CD4-positive, CD25-positive, alpha-beta regulatory T cell (primary cell): ENCODE measurements at places on chromosomes 5 and 9.

DNA sequence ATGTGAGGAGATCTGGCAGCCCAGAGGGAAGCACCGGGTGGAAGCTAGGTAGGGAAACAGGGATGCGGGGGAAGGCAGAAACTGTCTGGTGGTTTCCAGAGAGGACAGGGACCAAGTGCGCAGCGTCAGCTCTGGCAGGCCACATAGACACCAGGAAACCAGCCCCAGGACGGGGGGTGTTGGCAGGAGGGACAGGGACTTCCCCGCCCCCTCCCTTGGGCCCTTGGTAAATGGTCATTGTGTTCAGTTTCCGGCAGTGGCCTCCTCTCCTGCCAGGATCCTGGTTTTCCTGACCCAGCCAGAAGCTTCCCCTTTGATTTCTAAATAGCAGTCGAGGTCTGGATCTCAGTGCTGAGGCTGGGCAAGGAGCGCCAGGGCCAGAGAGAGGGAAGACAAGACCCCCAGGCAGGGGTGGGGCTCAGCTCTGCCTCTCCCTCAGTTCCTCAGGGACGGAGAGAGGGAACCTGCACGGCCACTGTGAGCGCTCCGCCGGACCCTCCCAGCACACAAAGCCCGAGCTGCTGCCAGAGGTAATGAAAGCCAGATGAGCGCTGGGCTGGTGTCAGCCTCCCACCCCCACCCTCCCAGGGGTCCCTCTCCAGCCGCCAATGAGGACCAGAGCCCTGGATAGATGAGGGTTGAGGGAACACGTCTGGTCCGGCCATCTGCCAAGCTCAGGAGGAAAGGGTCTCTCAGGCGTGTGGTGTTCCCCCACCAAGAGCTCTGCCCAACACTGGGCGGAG lies 1.8 kb downstream of the RALGDS start:
- DNase-seq: no peak

DNA sequence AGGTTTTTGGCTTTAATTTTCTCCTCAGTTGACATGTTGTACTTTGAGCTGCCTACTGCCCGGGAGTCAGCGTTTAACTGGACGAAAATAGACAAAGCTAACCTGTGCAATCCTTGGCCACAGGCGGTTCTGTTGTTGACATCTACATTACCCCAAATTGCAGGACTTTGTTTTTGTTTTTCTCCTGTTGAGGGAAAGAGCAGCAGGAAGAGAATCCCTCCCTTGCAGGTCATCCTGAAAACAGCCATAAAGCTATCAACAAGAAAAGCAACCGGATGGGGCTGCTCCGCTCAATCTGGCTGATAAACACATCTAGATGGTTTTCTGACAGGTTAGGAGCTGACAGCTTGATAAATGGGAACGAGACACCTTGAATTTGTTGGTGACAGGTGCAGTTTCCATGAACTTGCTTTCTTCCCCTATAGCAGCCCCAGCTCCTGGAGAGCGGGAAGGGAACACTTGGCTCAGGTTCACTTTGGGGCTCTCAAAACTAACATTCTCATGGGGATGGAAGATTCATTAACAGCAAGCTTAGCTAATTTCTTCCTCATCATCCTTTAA lies 331.5 kb downstream of the SLIT3 start:
- DNase-seq: no peak

DNA sequence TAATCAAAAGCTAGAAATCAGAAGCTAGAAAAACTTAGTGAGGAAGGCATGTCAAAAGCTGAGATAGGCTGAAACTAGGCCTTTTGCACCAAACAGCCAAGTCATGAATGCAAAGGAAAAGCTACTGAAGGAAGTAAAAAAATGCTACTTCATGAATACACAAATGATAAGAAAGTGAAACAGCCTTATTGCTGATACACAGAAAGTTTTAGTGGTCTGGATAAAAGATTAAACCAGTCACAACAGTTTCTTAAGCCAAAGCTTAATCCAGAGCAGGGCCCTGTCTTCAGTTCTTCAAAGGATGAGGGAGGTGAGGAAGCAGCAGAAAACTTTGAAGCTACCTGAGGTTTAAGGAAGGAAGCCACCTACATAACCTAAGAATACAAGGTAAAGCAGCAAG lies 102.5 kb upstream of the SH3GL2 start:
- DNase-seq: no peak

GRCh38 chr5:77935506-77936364 lies 159.6 kb upstream of the TBCA start:
- no peak for DNase-seq

DNA sequence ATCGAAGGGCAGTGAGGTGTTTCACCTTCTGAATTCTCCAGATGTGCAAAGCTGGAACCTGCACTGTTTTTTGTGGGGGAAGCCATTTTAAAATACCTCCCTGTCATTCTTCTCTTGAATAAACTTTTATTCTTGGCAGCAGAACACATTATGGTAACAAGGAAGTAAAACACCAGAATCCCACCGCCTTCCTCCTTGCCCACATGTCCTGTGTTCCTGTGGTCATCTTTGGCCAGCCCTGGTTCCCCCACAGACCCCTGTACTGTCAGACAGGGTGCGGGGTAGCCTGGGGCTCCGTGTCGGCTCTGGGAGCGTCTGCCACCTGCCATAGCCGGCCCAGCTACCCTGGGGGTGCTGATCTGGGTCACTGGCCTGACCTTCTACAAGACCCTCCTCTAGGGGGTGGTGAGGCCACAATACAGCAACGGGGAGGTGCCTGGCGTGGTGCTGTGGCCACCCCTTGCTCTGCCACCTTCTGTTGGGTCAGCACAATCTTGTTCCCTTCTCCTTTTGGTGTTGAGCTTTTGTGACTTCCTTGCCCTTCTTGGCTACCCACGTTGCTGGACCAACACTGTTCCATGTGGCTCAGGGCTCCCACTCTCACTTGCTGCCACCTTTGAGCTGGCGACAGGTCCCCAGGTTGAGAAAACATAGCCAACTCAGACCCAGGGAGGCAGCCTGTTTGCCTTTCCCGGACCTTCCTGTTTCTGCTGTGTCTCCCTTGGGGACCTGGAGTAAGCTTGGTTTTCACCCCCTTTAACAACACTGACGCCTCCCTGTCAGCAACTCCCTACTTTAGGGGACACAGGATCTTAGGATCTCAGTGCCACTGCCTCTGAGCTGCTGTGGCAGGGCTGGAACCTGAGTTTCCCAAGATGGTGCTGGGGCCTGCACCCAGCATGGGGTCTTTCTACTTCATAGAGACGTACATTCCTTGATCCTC lies 4.8 kb downstream of the WNK2 start:
- no peak for DNase-seq

- DNase-seq: no peak
These were observed 149.4 kb downstream of the CD180 start for GRCh38 chr5:67047160-67047559.

DNA sequence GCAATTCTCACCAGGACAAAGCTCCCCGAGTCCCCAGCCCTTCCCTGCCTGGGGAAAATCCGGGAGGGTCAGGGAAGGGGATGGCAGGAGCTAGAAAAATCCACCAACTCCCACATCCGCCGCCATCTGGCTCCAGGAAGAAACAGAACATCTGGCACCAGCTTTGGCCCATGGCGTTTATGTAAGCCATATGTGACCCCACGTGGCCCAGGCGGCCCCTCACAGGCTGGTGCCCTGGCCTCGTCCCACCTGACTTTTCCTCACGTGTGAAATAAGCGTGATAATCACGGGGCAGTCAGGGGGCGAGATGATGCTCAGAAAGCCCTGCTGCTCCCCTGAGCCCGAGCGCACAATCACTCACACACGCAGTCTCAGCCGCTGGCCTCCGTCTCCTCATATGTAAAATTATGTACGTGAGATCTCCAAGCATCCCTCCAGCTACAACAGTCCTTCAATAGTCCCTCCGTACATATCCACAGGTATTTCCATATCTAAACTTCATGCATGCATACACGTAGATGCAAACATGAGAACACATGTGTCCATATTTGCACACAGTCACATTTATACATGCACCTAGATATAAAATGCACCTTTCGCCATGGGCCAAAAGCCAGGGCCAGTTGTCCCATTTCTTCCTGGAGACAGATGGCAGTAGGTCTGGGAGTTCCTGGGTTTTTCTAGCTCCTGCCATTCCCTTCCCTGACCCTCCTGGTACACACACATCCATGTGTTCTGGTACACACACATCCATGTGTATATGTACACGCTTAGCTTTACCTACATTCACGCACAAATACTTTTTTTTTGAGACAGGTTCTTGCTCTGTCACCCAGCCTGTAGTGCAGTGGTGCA lies 28.9 kb downstream of the PLPP7 start:
- DNase-seq: no peak

- DNase-seq: no peak
These were observed 198.1 kb downstream of the LURAP1L start for GRCh38 chr9:12972608-12973589.

- DNase-seq: no peak
These were observed 8.7 kb downstream of the GALNT10 start for GRCh38 chr5:154199263-154199662.

DNA sequence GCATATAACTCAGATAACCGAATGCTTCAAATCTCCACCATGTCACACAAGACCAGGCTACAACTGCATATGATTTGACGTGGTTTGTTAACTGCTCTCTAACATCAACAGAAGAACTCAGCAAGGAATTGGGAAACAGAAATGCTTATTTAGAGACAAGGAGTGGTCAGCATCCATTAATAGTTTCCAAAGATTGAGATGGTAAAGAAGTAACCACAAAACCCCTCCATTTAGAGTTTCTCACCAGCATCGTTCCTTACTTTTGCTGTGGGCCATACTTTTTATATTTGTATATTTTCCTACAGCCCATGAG lies 25.2 kb downstream of the DPYSL3 start:
- no peak for DNase-seq

DNA sequence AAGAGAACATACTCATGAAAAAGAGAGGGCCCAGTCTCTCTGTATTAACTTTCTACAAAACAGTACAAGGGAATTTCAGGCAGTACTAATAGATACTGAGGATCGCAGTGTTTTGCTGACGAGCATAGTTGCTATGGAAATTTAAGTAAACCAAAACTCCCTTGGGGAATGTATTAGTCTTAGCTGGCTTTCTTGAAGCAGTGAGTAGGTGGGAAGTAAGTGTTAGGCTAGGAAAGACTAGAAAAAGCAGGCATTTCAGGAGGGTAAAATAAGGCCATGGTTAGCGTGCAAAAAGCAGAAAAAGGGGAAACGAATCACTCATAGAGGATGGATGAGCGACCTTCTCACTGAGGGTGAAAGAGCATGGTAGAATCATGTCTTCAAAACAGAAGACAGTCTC lies 84.3 kb upstream of the ACTBL2 start:
- no peak for DNase-seq

GRCh38 chr9:69527454-69527853 lies 144.7 kb downstream of the APBA1 start:
- DNase-seq: no peak

- no peak for DNase-seq
These were observed 17.2 kb downstream of the FBXW11 start for GRCh38 chr5:171989276-171989675.

GRCh38 chr5:67475489-67475888 lies 278.9 kb upstream of the CD180 start:
- DNase-seq: no peak

- no peak for DNase-seq
These were observed 114.8 kb upstream of the ALDH1B1 start for GRCh38 chr9:38277601-38278200.

- DNase-seq: no peak
These were observed 158.8 kb downstream of the CEP120 start for GRCh38 chr5:123264394-123264793.

- no peak for DNase-seq
These were observed 416.0 kb downstream of the MAN2A1 start for GRCh38 chr5:110105692-110106091.

GRCh38 chr9:4243113-4243512 lies 56.8 kb downstream of the GLIS3 start:
- peak; percentile 34 for DNase-seq

DNA sequence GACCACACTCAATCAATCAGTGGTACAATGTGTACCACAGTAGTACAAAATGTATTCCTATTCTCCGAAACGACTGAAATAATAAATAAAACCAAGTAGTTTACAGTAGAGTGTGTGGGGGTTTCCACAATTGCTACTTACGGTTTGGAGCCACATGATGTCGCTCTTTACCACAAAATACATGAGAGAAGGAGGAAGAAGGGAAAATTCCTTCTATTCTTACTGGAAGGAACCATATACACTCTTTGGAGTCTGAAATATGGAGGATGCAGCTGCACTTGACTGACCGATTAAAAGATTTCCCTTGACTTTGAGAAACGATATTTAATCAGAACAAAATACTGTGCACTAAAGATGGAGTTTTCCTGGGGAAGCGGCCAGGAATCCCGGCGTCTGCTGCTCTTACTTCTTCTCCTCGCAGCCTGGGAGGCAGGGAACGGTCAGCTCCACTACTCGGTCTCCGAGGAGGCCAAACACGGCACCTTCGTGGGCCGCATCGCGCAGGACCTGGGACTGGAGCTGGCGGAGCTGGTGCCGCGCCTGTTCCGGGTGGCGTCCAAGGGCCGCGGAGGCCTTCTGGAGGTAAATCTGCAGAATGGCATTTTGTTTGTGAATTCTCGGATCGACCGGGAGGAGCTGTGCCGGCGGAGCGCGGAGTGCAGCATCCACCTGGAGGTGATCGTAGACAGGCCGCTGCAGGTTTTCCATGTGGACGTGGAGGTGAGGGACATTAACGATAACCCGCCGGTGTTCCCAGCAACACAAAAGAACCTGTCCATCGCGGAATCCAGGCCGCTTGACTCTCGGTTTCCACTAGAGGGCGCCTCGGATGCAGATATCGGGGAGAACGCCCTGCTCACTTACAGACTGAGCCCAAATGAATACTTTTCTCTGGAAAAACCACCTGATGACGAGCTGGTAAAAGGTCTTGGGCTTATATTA lies at the start of gene PCDHA4:
Gene PCDHA4, plus strand, starts transcription at position 235 of the 942 bp plus-strand sequence.
- peak; percentile 8 for DNase-seq

GRCh38 chr9:38251036-38251860 lies 141.3 kb upstream of the ALDH1B1 start:
- no peak for DNase-seq
